ENCODE measurements at places on chromosomes 1 and 21.

GRCh38 chr1:240070188-240070587, 21.5 kb upstream of the FMN2 start:
- no peak for DNase-seq

DNA sequence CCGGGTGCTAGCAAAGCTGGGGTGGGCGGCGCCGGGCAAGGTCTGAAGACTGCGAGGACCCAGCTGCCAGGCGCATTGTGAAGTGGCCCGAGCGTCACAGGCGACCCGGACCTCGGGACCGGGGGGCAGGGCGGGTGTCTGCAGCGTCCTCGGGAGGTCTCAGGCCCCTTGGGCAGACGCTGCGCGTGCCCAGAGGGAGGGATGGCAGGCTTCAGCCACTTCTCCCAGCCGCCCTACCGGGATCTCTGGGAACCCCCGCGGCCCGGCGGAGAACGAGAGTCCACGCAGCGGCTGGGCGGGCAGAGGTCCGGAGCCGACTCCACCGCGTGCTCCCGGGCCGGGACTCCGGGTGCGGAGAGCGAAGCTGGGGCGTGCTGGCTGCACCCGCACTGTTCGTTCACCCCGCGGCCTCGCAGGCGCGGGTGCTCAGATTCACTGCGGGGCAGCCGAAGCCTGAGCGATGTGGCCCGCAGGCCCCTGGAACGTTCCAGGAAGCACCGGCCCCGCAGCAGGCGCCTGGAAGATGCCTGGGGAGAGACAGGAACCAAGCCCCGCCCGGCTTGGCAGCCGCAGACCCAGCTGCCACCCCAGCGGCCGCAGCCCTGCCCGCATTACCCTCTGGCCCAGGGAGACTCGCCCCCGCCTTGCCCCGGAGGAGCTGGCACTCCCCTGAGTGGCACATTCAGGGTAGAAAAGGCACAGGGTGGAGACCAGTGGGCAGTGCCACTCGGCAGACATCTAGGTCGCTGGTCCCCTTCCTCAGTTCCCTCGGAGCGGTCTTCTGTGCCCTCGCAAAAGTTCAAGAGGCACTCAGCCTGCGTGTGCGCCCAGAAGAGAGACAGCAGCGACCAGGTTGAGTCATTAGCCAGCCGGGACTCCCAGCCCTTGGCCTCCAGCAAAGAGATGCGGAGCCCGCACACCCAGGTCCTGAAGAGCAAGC, at the start of gene CCDC185:
Gene CCDC185 (plus strand): TSS at position 141 of the 940 bp plus-strand sequence. CDS start 61 bp downstream, at position 202.
- no peak for DNase-seq

- DNase-seq = no peak
Measured at GRCh38 chr1:243927381-243927780, 77.3 kb upstream of the AKT3 start.

GRCh38 chr1:20233866-20234265, 47.5 kb upstream of the PLA2G2C start:
- no peak for DNase-seq

Measured in mucosa of descending colon (tissue), 3 donors.